ENCODE measurements at places on chromosomes 1 and 21.

GRCh38 chr1:63777965-63778880 lies 4.4 kb downstream of the ROR1 start:
- DNase-seq: no peak

DNA sequence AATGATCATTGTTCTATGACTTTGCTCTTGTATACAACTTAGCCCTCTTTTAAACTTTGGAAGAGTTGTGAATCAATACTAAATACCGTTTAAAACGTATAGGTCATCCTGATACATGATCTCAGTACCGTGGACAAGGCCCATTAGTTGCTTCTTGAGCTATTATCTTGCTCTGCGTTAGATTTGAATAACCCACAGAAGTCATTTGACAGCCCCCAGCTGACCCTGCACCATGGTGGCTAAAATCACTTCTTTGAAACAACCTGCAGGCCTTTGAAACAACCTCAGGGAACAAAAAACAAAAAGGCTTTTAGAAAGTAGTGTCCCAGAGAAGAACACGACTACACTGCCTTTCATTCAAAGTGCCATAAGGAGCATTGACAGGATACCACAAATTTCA lies 473.0 kb upstream of the ADGRL2 start:
- no peak for DNase-seq

GRCh38 chr1:211155040-211155439 lies 21.1 kb upstream of the KCNH1 start:
- DNase-seq: no peak

DNA sequence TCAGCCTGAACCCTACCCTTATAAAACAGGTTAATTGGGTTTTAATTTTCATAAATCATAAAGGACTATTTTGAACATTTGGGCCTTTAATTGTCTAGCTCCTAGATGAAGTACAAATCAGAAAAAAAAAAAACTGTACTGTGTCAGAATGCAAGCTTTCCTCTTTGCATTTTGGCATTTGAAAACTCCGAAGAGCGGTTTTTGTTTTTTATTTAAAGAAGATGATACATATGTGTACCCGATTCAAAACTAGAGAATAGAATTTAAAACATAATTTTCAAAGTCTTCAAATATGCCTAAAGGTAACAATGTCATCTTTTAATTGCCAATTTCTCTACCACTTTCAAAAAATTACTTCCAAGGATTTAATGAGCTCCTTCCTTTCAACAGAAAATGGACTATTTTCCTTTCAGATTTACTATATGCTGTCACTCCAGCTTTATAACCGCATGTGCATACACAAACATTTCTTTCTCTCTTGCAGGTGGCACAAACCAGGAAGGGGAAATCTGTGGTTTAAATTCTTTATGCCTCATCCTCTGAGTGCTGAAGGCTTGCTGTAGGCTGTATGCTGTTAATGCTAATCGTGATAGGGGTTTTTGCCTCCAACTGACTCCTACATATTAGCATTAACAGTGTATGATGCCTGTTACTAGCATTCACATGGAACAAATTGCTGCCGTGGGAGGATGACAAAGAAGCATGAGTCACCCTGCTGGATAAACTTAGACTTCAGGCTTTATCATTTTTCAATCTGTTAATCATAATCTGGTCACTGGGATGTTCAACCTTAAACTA lies 33.7 kb downstream of the MRPL39 start:
- DNase-seq: no peak

GRCh38 chr1:111417755-111418154 lies 9.8 kb downstream of the OVGP1 start:
- DNase-seq: no peak

GRCh38 chr1:196372896-196373536 lies 235.2 kb downstream of the KCNT2 start:
- no peak for DNase-seq

- DNase-seq: no peak
Measured at GRCh38 chr1:75616436-75617433, 5.8 kb upstream of the SLC44A5 start.

All from stimulated activated CD8-positive, alpha-beta memory T cell treated with anti-CD3 and anti-CD28 coated beads, Interleukin-7, amount 100 ng/mL, for 1 hour (primary cell).